ENCODE measurements at places on chromosomes 1 and 21. TPM values are rescaled to one million over a fixed set of nuclear protein-coding genes. Genes with fewer than 3 reads are reported as not detected.
A peak's percentile ranks its signal among the peaks of the same experiment; 100 is the strongest.

- no peak for DNase-seq
Measured at GRCh38 chr1:27506703-27507102, 16.7 kb upstream of the WASF2 start.

DNA sequence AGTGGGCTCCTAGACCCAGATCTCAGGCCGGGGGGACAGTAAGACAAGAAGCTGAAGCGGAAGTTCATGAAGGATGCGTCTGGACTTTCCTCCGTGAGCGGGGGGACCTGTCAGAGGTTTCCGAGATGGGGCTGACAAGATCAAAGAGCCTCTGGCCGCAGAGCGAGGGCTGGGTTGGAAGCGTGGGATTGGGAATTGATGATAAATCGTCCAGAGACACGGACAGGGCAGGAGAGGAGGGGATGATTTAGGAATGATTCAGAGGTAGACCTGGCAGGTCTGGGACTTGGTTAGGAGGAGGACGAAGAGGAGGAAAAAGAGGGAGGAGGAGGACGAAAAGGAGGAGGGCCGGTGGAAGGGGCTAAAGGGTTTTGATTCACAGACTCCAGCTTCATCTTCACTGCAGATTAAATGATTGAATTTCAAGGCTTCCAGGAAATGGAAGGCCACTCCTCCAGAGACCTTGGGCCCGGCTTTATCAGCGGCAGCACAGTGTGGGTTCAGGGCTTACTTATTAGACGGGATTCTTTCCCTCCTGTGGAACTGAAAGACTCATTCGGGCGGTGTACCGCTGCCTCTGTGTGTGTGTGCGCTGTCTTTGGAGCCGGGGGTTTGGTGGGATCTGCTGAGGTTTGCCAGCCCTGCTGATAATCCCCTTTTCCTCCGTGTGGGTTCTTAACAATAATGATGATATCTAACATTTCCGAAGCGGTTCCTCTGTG, 85.7 kb upstream of the SLC45A1 start:
- no peak for DNase-seq

GRCh38 chr1:156876281-156876680, 15.6 kb downstream of the NTRK1 start:
- DNase-seq = no peak

DNA sequence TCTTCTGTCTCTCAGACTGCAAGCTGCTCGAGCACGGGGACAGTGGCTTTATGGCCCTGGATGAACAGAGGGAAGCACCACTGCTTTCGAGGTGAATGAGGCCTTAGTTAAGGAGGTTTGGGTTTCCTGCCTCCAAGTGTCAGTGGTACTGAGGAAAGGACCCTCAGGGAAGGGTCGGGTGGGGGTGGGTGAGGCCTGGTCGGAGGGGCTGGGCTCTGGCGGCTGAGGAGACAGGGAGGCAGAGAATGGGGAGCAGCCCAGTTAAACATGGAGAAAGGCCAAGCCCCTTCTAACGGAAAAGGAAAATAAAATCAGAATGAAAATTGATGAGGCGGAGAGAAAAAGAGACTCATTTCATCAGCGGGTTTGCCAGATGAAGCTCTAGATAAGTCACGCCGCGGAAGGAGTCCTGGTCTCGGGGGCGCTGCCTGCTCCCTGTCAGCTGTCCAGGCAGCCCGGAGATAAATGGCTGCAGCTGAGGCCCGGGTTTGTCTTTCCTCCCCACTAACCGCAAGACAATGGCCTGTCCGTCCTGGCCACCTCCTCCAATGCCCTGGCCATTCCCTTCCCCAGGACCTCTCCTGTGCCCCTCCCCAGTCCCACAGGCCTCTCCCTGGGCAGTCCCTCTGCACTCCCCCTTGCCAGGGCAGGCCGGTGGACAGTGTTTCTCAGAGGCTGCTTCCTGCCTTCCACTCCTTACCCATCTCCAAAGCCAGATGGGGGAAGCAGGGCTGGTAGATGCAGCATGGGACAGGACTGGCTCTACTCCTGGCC, 55.2 kb downstream of the LRRN2 start:
- DNase-seq = no peak

GRCh38 chr1:89990976-89991831, 3.7 kb upstream of the ZNF326 start:
- DNase-seq = peak; percentile 28

DNA sequence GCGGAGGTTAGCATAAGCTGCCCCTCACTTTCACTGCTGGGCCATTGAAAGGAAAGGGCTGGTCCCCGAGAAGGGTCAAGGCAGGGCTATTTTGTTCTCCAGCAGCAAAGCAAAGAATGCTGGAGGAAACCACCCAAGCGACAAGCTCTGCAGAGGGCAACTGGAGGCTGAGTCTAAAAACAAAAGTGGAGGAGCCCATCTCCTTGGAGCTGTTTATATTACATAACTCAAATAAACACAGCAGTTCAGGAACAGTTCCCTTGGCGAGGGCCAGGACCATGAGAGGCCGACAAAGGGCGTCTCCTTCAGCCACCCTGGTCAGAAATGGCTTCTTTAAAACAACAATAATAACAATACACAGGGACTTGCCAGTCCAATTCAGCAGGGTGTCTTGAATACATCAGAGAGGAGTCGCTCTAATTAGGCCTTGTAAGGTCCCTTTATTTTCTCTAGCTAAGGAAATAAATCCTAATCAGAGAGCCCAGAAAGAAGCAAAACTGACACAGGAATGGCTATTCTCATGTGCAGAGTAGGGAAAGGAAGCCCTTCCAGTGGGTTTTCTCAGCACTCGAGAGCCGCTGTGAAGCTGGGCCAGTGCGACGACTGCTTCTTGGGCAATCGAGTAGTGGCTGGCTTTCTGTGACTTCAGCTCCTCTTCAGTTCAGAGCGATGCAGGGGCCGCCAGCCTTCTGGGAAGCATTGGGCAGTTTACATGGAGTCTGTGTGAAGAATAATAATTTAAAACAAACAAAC, 57.0 kb upstream of the TARBP1 start:
- peak; percentile 70 for DNase-seq

DNA sequence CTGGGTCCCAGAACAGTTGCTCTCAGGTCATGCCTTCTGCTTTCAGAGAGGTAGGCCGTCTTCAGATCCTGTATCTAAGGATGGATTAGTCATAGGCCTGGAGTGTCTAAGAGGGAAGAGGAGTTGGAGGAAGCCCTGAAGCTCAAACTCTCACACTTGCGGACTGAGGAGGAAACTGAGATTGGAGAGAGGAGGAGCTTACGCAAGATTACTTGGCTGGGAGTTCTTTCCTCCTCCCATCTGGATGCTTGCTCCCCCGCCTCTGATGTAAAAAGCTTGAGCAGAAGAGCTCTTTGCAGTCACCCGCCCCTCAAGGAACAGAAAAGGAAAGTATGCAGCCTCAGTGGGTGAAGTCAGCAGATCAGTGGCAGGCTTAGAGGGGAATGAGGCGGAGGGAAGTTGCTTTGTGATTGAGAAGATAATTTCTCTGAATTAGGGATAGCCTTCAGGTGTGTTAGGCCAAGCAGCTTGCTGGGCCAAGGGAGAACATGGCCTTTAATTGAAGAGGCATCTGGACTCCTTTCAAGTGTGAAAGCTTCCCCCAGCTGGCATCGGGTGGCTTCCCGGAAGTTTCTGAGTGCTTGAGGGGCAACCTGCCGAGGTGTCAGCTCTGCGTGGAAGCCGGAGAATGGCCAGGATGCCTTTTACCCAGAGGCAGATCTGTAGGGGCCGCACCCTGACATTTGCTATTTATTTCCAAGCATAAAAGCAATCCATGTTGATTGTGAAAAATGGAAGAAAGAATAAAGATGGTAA, 6.6 kb downstream of the ADORA1 start:
- DNase-seq = peak; percentile 49

GRCh38 chr1:109828756-109829505, 65.2 kb upstream of the EPS8L3 start:
- peak; percentile 13 for DNase-seq

DNA sequence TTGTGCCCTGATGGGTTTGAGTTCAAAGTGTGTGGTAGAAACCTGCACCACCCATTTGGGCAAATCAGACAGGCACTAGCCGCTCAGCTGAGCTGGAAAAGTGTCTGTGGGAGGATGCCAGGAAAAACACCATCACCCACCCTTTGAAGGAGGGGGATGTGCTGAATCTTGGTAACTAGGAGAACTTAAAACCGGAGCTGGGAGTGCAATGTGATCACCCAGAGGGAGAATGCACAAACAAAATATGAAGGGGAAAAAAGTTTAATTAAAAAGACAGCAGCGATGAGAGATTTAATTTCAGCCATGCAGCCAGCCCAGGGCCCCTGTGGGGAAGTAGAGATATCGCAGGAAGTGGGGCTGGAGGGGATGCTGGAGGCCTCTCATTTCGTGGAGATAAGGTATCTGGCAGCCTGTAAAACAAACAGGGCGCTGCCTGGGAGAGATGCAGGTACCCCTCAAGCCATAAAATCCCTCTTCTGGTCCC, 86.8 kb upstream of the BCAR3 start:
- DNase-seq = no peak

DNA sequence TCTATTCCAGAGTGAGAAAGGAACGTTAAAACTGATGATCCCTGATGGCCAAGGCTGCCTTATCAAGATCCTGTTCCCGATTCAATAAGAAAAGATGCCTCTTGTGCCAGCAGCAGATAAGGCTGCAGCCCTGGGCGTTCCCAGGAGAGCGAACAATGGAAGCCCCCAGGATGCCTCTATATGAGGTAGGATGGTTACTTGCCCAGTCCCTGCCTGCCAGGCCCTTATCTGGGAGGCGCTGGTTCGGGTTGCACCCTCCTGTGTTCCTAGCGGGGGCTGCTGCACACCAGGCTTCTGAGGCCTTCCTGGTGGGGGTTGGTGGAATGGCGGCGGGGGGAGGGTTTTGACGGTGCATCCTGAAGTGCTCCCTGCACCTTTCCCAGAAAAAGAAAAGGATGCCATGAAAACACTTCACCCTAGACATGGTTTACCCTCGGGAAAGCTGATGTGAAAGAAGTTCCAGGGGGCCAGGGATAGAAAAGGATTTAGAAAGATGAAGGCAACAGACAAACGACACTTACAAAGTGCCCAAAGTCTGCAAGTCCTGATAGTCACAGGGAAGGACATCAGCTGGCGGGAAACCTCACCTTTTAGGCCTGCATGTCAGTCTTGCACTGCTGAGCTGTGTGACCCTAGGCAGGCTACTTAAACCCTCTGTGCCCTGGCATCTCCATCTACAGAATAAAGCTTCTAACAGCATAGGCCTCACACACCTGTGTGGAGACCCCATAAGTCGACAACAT, 100.3 kb downstream of the KCNJ15 start:
- no peak for DNase-seq

GRCh38 chr21:45154511-45155508, 80.4 kb downstream of the ADARB1 start:
- peak; percentile 87 for DNase-seq

DNA sequence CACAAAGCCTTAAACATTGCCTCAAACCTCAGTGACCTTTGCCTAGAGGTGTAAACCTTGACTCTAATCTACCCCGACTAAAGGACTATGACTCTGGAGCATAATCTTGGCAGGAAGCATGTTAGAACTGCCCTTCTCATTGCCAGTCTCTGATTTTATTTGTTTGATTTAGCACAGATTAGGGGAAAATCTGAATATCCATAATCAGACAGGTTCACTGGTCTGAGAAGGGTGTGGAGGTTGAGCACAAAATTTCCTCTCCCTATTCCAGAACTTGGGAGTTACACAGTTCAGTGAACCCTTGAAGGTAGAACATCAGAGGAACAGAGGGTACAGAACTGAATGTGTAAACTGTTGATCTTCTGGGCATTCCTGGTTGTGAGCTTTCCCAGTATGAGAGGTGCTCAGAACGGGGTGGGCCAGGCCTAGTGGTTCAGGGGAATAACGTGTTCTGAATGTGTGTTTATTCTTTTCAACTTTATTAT, 8.3 kb upstream of the PSMB4 start:
- no peak for DNase-seq

DNA sequence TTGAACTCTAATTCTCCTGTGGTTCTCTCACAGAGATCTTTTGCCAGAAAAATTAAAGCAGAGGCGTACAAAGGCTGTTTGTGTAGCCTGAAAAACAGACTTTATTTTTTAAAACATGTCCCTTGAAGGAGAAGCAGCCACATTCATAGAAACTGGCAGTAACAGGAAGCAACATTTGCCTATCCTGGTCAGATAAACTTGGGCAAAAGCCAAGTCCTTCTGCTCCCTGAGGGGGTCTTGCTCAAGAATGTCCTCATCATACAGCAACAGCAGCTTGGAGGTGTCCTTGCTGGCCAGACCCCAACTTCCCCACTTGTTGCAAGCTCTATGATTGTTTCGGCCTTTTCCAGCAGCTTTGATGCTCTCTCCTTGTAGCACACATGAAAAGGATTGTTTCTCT, 36.3 kb downstream of the MSTO1 start:
- DNase-seq = peak; percentile 39

DNA sequence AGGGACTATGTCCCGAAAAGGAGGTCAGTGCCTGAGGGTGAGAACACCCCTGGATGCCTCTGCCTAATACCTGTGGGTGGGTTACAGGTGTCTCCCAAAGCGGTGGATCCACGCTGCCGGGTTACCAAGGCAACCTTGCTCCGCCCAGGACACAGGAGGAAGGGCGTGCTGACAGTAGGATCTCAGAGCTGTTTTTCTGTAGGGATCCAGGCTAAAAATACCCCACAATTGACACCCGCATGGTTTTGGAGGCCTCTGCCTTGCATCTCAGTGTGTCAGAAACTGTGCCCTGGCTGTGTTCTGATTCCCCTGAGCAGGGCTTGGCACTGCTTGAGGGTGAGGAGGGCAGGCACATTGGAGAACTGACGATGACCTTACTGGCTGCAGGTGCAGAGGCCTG, 118.0 kb downstream of the IER5 start:
- no peak for DNase-seq

GRCh38 chr1:169928438-169929209, 34.9 kb upstream of the SCYL3 start:
- peak; percentile 72 for DNase-seq

- DNase-seq = no peak
Measured at GRCh38 chr1:105100102-105100501, 1350.4 kb downstream of the AMY1C start.

- DNase-seq = no peak
Measured at GRCh38 chr1:191026828-191027227, 549.2 kb upstream of the BRINP3 start.

DNA sequence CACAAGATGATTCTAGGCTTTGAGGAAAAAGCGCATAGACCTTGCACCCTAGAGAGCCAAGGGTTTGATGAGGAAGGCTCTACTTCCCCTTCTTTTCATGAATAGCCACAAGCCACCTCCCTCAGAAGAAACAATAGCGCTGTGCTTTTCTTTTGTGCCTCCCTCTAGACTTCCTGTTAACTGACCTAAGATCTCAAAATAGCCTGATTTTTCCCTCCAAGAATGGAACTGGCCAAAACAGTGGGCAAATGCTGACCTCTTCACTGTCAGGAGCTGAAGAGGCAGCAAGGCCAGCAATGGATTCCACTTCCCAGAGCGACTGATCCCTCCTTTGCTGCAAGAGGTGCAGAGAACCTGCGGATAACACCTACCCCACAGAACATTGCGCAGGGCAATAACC, 362.8 kb downstream of the KCNH1 start:
- no peak for DNase-seq

GRCh38 chr1:19859876-19860275, 22.3 kb upstream of the OTUD3 start:
- DNase-seq = no peak

Gene IFNLR1
- not detected for total RNA-seq

Gene ZNF678
- total RNA-seq = 4.8 TPM

Gene TRAPPC10
- total RNA-seq = 18.1 TPM

Gene BARHL2
- total RNA-seq = not detected

Gene RGS5
- 40.0 TPM for total RNA-seq

Gene ZNF648
- not detected for total RNA-seq

Gene CD52
- not detected for total RNA-seq

Gene GRIK1
- total RNA-seq = not detected

Gene B3GALT2
- total RNA-seq = 5.8 TPM

Data from IMR-90 (cell line).